ENCODE measurements at places on chromosomes 1 and 21.

DNA sequence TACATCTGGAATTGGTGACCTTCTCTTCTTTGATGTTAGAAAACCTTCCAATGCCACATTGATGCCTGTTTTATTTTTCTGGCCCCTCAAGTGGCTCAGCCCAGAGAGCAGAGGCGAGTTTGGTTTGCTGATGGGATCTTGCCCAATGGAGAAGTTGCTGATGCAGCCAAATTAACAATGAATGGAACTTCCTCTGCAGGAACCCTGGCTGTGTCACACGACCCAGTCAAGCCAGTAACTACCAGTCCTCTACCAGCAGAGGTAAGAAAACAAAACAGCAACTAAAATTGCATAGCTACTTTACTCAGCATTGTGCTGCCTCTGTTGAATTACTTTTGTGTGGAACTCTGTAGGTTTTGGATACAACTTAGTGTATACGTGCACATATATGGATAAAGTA, 97.6 kb downstream of the CC2D1B start:
- no peak for DNase-seq

- DNase-seq, result no peak
Observed at GRCh38 chr1:22044690-22045420, 7.7 kb upstream of the CDC42 start.

GRCh38 chr1:92538048-92538412, 51.3 kb upstream of the GFI1 start:
- DNase-seq, result no peak

DNA sequence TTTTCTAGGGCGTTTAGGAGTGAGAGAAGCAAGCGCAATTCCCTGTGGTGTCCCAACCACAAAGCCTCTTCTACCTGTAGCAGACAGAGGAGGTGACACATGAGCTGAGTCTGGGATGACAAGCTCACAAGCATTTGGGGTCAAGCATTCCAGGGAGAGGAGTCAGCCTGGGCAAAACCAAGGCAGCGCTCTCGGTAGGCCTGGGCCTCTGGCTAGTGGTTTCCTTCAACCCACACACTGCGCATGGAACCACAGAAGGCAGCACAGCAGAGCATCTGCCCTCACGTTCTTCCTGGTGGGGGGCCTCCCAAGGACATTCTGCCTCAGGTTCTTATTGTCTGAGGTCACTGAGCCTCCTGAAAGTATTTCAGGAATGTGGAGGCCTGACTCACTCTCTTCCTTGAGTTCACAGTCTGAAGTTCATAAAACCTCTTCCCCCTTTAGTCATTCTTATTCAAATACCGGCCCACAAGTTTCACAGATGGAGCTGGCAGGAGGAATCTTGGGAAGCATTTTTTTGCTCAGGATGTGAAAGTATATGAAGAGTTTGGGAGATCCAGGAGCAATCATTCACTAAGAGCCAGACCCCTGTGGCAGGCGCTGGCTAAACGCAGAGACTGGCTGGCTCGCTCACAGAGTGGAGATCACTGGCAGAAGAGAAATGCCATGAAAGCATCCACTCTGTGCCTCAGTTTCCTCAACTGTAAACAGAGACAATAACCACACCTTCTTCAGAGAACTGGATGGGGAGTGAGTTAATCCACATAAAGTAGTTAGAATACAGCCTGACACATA, 26.8 kb downstream of the CCN1 start:
- DNase-seq, result no peak

- no peak for DNase-seq
Observed at GRCh38 chr1:155081472-155082300, 3.0 kb downstream of the EFNA3 start.

GRCh38 chr21:38249696-38250278, 7.0 kb upstream of the KCNJ15 start:
- no peak for DNase-seq

DNA sequence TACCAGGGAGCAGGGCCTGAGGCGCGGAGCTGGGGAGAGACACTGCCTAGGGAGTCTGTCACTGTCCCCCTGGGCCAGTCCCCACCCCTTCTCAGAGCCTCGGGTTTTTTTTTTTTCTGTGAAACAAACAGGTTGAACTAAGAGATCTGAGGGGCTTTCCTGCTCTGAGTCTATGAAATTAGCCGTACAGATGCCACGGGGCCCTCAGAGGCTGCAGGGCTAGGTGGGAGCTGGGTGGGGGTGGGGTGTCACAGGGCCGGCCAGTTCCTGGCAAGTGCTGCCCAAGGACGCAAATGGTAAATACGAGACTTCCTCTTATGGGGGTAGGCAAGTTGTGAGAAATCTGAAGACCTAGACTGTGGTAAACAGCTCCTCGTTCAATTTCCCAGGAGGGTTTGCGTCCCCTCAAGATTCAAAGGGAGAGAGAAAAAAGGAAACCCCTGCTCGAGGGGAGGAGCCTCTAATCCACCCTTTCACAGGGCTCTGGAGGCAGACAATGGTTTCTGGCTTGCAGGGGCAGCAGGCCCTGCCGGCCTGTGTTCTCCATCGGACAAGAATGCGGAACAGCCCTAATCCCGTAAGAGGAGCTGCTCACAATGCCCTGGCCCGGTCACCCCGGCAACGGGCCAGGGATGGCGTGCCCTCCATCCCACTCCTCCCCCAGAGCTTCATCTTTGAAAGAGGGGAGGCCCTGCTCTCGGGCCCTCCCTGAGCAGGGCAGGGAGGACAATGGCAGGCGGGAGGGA, 7.8 kb downstream of the NUAK2 start:
- DNase-seq, result no peak

DNA sequence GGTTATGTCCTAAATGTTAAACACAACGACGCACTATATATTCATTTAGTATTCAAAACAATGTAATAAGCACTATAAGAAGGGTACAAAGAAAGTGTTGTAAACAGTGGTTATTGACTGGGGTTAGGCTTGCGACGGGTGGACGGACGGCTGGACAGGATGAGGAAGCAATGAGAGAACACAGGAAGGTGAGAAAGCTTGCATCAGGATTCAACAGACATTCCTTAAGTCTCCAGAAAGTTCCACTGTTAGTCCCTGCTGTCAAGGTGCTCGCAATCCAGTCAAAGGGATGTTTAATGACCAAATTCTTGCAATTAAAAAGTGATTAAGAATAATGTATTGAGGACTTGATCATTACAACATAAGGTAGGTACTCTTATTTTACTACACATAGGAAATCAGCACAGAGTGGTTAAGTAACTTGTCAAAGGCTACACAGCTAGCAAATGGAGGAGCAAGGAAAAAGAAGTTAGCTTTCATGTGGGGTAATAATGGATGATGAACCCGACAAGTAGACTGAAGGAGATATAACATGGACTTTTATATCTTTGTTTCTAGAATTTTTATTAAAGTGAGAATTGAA, 994 bp upstream of the ACBD6 start:
- no peak for DNase-seq

- DNase-seq, result no peak
Observed at GRCh38 chr1:111444031-111444430, 5.0 kb downstream of the WDR77 start.

DNA sequence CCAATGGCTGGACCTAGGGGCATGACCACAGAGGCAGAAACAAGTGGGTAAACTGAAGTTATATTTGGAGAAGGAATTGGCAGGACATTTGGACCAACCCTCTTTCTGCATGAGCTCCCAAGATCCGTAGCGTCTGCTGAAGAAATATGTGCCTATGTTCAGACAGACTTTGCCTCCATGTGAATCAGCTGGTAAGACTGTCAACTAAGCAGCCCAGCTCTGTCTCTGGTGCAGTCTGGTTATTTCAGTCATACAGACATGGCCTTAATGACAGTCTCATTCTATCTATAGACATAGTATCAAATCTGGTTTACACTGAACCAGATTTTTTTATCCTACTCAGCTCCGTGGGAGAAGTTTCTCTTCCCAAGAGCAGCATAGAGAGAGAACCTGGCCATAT, 63.1 kb upstream of the PBX1 start:
- DNase-seq, result no peak
